ENCODE measurements at places on chromosomes 4 and X.

GRCh38 chr4:8928074-8928473 lies 56.4 kb upstream of the HMX1 start:
- DNase-seq: no peak

DNA sequence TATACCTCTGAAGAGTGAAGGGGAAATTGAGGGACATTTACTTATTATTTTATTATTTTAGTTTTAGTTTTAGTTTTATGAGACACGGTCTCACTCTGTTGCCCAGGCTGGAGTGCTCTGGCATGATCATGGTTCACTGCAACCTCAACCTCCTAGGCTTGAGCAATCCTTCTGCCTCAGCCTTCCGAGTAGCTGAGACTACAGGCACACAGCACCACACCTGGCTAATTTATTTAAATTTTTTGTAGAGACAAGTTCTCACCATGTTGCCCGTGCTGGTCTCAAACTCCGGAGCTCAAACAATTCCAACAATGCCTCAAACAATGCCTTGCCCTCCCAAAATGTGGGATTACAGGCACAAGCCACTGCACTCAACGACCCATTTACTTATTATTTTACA lies 68.4 kb upstream of the BMP2K start:
- no peak for DNase-seq

GRCh38 chrX:17475449-17476217 lies 100.6 kb downstream of the NHS start:
- no peak for DNase-seq

DNA sequence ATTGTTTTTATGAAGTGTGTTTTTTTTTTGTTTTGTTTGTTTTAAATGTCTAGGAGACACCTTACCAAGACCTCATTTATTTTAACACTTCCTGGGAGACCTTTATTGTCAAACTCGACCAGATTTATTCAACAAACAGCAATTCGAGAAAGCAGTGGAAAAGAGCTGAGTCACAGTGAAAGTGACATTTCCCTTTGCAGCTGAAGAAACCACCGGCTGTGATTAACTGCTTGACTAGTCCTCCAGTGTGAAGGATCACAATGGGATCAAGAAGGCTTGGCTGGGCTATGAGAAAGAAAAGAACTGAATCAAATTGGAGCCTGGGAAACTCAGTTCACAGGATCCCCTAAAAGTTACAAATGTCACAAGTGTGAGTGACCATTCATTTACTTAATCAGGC lies 11.9 kb upstream of the ADH7 start:
- peak; percentile 73 for DNase-seq

DNA sequence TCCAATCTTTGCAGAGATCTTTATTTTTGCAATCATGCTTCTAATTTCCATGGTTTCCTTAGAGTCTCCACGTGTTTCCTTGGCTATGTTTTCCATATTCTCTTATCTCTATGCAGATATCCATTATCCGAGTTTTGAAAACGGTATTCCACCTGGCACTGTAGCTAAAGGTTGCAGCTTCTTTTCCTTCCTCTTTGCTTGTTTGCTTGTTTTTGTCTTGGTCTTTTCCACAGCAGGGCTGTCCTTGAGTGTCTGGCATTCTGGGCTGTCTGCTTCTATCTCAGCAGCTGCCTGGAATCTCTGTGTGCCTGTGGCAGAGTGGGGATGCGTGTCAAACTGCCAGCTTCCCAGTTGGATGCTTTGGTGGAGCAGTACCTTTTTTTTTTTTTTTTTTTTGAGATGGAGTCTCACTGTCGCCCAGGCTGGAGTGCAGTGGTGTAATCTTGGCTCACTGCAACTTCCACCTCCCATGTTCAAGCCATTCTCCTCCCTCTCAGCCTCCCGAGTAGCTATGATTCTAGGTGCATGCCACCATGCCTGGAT lies 46.9 kb downstream of the WFS1 start:
- no peak for DNase-seq

DNA sequence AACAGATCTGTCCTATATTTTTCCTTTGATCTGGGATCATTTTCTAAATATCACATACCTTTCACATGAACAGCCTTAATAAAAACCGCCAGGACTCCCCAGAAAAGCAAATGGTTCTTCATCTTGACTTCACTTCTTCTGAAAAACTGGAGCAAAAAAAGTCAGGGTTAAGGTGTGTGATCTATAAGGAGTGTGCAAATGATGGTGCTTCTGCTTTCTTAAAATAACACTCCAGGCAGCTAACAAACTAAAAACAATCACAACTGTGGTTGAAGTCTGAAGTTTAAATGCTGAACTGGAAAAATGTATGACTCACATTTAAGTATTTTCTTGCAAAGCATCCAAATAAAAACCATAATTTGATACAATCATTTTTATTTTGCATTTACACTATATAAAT lies at the start of gene JCHAIN:
Gene JCHAIN (minus strand): TSS at position 140 of the 400 bp plus-strand sequence. CDS start 18 bp downstream, at position 122.
- DNase-seq: no peak

- no peak for DNase-seq
Observed at GRCh38 chrX:386239-386767, 404 bp downstream of the PPP2R3B start.

DNA sequence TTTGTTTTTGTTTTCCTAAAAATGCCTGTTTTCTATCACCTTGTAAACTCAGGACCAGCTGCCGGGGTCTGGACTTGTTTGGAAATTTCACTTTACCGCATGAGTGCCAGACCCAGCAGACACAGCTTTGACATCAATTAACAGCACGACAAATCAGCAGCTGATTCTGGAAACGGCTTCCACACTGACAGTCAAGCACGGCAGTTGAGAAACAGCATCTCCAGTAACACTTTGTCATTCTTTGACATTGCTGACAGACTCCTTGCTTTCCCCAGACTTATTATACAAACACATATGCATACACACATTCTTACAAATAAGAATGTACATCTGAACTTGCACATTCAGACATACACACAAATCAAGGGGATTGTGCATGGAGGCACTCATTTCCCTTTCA lies 1017.6 kb upstream of the HS3ST1 start:
- no peak for DNase-seq

DNA sequence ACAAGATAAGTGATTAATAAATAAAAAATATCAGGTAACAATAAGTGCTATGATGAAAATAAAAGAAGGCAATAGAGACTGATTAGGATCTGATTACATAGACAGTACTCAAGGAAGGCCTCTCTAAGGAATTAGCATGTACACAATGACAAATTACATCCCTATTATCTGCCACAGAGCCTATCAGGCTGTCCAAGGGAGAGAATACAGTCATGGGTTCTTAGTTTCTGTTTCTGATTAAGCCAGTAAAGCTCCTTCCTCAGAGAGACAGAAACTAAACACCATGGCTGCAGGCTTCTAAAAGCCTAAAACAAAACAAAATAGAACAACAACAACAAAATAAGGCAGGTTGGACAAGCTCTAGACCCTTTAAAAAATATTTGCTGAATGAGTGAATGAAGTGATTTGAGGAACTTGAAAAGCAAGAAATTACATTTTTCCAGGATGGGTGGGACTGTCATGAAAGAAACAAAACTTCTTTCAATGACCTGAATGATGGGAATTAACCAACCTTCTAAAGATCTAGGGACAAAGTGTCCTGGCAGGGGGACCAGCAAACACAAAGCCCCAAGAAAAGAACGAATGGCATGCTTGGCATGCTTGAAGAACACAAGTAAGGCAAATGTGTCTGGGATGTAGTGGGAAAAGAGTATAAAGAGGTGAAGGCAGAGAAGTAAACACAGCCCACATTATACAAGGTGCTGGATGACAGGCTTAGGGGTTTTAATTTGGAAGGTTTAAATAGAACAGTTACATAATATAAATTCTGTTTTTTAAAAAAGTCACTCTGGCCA lies 44.1 kb downstream of the NAA11 start:
- DNase-seq: no peak

DNA sequence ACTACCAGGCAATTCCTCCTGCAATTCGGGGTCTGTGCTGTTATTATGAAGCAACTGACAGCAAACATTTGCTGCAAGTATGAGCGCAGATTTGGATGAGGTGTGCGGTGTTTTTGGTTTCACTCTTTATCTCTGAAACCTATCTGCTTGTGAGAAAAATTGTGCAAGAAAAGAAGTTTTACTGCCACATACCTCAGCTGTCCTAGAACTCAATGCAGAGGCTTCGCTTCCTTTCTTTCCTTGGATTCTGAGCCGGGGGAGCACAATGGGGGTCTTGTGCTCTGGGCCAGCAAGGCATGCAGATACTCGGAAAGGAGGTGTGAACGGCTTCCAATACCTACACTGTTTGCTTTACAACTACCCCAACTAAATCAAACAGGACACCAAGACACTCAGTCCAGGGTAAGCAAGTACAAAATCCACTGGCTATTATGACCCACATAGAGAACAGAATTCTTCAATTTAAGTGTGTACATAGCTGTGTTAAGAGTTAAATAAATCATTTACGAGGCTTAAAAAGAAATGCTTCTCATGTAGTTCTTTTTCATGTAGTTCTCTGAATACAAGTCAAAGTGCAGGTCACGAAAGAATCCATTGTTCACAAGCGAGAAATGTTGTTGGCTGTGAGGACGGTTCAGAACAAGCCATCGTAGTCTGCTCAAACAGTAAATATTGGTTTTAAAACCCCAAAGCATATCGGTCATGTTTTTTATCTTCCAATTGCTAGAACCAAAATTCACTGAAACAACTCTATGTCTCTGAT lies 1.1 kb downstream of the SORBS2 start:
- peak; percentile 17 for DNase-seq

DNA sequence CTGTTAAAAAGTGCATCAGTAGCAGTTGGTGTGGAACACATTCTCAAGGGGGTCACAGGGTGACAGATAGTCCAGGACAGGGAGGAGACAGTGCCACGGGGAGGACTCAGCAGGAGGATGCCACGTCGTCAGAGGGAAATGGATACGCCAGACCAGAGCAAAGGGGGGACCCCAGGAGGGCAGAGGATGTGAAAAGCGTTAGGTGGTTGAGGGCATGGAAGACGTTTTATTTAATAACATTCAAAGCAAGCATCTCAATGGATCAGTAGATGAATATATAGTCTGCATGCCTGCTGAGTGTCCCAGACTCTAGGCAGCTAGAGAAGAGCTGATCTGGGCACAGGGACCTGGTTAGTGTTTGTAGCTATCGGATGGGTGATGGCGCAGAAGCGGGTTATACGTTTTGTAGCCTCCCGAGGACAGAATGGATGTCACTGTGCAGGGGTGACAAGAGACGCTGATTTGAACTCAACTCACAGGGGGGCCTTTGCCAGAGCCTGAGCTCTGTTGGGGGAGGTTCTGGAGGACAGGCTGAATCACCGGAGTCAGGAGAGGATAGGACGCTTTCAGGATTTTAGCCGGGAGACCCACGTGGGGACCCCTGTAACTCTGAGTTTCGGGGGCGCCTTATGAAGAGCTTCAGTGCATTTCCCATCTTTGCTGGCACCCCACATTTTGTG lies 81.3 kb downstream of the STOX2 start:
- DNase-seq: no peak

DNA sequence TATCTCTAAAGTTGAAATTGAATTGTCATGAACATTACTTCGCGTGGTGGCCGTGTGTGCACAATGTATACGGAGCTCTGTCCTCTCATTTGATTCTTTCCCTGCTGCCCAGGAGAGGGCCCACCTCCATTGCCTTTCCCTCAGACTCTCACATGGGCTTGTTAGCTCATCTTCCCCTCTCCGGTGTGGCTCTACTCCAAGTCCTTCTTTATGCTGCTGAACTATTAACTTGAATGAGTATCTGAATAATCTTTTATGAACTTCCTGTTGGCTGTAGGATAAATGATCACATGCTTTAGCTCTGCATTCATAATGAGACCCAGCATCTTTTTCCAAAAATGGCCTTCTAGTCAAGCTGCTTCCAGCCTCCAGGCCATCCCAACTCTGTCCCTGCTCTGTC lies 68.8 kb upstream of the CLNK start:
- DNase-seq: no peak

DNA sequence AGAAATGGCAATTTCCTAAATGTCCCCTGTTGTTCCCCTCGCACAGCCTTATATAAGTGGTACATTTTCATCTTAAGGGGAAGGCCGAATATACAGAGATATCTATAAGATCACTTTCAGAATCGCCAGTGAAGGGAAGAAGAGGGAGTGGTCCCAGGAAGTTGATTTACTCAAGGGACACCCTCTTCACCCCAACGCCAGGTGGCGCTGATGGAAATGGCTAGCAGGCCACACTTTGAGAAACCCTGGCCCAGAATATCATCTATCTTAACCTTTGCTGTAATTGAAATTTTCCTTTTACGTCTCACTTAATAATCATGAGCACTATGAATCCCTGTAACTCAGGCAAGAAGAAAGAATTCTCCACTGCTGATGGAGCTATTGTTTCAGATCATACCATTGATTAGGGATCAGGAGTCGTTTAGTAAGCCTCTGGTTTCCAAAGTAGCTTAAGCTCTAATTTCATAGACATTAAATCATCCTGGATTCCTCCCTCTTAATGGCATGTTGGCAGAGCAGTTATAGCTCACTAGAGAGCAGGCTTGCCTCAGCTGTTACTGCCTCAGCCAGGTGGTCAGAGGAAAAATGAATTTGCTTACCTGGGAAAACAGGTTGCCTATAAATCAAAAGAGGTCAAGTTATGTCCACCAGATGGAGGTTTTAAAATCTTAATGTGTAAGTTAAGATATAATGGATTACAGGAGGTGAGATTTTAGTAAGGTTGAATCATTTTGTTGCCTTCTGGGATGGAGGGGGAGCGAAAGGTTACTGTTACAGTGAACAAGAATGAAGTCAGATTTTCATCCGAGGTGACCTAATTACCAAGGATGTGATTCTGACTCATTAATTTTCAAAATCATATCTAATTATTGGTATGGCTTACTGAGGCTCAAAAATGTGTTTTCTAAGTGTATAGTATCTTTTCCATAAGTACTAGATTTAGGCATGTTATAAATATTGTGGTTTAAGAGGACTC lies 941.2 kb upstream of the TENM3 start:
- DNase-seq: no peak

GRCh38 chr4:150938873-150939499 lies 76.1 kb downstream of the LRBA start:
- no peak for DNase-seq

DNA sequence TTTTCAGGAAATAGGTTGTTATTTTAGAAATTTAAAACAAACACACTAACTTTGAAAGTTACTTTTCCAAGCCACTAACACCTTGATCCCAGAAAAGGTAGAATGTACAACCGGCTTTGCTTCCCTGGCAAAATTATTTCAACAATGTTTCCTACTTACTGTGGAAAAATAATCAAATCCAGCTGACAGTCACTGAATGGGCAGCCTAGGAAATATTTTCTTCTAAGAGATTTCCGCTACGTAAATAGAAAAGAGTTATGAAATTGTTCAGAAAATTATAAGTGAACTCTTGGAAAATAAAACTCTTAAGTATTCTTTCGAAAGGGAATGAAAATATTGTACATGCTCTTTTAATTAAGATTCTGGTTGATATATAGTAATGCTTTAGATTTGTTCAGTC lies 195.7 kb downstream of the GASK1B start:
- DNase-seq: no peak

- DNase-seq: peak; percentile 57
Observed at GRCh38 chr4:114281164-114281960, 301.9 kb upstream of the ARSJ start.

DNA sequence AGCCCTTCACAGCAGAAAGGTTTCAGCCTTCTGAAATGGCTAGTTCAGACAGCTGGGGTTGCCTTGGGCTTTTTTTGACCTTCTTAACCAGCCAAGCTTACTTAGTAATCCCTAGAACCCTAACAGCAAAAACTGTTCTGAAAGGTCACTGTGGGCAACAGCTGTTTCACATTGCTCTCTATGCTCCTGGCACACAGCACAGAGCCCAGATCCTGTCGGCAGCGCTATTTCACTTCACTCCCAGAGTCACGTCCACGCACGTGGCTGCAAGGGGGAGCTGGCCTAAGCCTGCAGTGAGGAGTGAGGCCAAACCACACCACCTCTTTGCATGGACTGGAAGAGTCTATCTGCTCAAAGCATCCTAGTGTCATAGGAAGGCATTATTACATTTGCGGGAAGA lies 32.0 kb upstream of the STS start:
- DNase-seq: no peak

- peak; percentile 71 for DNase-seq
Observed at GRCh38 chrX:103687696-103688201, 1.2 kb upstream of the MORF4L2 start.
